Esophagus squamous epithelium (tissue), 5 donors: ENCODE measurements at places on chromosomes 12 and 14.

- no peak for DNase-seq
Observed at GRCh38 chr14:102923201-102923924, 900 bp downstream of the AMN start.

- no peak for DNase-seq
Observed at GRCh38 chr12:102806110-102806509, 110.9 kb downstream of the PAH start.

DNA sequence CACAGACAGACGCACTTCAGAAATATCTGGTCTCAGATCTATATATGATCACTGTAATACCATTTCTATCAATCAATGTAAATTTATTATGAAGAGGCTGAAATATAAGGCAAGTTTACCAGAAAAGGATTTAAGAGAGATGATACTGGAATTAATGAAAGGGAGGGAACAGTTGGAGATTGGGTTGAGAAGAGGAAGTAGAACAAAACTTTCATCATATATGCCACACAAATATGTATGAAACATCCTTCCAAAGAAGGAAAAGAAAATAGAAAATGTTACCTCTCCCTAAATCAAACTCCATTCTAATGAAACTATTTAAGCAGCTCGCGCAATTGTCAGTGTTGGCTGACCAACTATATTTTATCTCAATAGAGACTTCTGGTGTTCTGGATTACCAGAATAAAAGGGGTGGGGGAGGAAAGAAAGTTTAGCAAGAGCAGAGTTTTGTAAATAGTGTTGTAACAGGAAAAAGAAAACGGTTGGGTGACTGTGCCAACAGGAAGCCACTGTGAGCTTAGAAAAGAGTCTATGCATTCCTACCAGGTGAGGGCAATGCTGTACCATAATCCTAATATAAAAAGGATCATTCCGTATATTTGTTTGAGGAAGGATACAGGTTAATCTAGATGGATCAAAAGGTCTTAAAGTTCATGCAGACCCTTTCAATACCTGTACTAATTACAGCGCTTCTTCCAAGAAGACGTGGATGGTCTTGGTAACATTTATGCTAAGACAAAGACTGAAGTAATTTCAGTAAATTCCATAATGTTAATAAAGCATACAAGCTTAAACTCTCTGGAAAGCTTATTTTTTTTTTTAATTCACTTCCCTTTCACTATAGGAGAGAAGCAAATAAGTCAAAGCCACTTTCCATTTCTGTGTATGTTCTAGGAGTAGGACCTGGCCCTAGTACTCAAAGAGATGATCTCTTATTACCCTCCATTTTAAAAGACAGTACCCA is 14.5 kb upstream of the LLPH start:
- DNase-seq, result no peak

GRCh38 chr14:54447231-54447692 is 6.1 kb upstream of the CNIH1 start:
- DNase-seq, result no peak

DNA sequence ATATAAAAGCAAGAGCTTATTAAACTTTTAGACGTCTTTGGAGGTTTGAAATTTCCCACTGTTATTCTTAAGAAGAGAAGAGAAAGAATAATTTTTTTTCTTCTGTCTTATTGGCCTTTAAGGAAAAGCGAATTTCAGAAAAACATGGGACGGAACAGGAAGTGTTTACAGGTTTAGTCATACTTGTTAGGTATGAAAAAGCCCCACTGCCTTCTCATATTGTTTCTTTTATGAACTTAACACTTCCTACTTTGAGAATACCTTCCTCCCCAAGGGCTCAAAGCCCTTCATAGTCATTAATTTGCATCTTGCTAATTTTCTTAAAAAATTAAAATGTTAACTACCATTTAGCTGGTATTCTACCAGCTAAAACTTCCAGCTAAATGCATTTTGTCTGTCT is 82.0 kb downstream of the ETV6 start:
- DNase-seq, result no peak

DNA sequence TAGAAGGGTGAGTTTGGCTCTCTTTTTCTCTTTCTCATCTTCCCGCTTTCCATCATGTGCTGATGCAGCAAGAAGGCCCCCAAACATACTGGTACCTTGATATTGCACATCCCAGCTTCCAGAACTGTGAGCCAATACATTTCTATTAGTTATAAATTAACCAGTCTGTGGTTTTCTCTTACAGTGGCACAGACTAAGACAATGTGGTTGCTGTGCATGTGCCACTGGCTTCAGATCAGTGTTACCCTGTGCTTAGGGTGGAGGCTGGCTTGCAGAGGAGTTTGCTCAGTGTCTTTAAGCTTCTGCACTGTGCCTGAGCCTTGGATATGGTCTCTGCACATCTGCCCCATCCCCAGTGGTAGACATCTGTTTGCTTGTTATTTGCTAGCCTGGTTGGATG is 5.5 kb downstream of the IFI27L2 start:
- DNase-seq, result no peak

DNA sequence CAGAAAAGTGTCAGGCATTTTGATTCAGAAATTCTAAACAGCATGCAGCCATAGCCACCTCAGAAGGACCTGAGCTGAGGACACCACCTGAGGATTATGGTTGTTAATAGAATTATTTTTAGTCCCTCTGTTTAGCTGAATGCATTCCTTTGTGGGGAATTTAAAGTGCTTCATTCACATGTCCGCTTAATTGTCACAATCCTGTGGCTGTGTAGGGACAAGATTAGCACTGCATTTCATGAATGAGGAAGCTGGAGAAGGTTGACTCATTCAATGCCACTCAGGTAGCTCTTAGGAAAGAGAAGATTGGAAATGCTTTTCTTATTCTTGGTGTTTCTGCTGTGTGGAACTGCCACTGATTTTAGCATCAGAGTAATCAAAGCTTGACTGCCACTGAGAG is 42.0 kb upstream of the KRR1 start:
- DNase-seq, result no peak

DNA sequence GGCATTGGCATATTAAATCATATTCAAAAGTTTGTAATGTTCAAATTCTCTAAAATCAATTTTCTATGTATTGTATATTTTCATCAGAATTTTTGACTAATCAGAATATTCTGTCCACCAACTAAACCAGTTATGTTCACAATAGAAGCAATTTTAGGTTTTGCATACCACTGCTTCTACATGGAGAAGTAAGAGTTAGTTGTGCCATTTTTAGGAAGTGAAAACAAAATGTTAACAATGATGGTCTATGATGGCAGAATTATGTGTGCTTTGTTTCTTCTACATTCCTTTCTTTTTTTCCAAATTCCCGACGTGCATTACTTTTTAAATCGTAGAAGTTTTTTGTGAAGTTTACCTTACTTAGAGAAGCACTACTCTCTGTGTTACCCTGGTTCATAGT is 29.5 kb downstream of the ABHD12B start:
- no peak for DNase-seq

- no peak for DNase-seq
Observed at GRCh38 chr12:91460469-91460868, 277.9 kb upstream of the DCN start.

DNA sequence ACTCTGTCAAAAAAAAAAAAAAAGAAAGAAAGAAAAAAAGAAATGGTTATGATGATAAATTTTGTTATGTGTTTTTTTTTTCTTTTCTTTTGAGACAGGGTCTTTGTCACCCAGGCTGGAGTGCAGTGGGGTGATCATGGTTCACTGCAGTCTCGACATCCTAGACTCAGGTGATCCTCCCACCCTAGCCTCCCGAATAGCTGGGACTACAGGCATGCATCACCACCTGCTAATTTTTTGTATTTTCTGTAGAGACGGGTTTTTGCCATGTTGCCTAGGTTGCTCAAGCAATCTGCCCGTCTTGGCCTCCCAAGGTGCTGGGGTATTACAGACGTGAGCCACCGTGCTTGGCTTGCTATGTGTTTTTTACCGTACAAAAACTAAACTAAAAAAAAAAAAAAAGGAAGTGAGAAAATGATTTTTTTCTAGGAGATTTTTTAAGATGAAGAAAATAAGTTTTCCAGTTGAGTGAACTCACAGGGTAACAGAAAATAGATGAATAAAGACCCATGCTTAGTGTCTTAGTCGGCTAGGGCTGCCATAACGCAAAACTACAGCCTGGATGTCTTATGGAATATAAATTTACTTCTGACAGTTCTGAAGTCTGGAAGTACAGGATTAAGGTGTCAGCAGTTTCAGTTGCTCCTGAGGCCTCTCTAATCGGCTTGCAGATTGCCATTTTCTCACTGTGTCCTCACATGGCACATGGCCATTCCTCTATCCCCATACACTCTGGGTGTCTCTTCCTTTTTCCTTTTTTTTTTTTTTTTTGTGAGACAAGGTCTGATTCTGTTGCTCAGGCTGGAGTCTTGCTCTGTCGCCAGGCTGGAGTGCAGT is 13.2 kb upstream of the APOF start:
- DNase-seq, result no peak

DNA sequence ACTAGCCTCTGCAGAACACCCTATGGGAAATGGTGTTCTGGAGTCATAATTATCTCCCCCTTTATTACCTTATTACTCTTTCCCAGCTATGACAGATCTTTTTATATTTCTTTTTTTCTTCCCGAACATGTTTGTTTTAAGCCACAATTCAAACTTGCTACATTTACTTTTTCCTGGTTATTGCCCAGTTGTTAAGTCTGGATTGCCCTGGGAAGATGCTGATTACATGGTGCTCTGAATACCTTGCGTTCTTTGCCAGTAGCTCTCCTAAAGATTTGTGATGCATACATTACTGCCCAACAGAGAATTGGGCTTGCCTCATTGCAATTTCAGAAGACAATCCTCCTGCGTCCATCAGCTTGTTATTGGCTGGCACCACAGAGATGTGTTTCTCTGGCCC is 118.3 kb upstream of the FGD4 start:
- no peak for DNase-seq

GRCh38 chr12:7374423-7375144 is 69.4 kb downstream of the CD163L1 start:
- no peak for DNase-seq

DNA sequence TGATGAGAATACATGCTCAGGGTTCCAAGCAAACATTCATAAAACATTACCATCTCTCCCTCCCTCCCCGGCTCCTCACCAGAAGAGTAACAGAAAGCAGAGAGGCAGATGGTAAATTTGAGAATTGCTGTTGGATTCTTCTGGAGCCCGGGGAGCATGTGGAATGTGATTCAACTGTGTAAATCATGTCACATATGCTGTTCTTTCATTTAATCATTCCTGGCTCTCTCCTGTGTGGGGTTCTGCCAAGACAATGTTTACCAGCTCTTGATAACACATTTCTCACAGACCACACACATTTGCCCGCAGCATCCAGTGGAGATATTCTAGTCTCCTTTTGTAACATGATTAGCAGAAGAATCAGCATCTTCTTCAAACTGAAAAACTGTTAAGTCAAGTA is 23.4 kb upstream of the NR2C1 start:
- no peak for DNase-seq

DNA sequence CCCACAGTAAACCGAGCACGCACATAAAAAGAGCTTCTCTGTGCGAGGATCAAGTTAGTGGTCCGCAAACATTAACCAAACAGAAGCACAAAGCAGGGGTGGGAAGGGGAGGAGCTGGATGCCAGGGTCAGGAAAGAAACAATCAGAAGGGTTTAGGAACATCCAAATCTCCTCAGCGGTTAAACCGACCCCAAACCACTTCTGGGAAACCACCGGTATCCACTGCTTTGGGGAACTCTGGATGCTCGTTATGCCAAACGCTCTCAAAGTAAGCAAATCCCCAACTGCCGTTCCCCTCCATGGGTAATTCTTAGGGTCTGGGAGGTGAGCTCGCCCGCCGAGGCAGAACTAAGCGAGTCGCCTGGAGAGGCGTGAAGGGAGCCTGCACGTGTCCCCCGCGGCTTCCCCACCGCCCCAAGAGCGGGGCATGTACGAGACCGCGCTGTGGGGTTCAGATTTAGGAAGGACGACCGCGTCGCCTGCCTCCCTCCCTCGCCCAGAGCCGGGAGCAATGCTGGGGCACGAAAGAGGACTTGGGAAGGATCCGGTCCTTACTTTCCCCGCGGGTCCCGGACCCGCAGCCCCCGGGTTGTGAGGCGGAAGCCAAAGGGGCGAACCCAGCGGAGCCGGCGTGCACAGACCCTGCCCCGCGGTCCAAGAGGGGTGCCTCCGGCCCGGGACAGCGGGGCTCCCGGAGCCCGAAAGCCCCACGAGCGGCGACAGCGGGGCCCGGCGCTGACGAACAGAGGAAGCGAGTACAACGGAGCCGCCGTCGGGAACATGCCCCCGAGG is 711 bp downstream of the SBNO1 start:
- no peak for DNase-seq

- no peak for DNase-seq
Observed at GRCh38 chr14:92323011-92323915, at the start of gene SLC24A4. Gene SLC24A4, plus strand, starts transcription at chr14:92323165. Its CDS starts 666 bp downstream, at chr14:92323831.

- no peak for DNase-seq
Observed at GRCh38 chr14:72291908-72292688, 359.9 kb downstream of the RGS6 start.

GRCh38 chr12:57741413-57741789 is 2.9 kb upstream of the AGAP2 start:
- DNase-seq, result no peak

DNA sequence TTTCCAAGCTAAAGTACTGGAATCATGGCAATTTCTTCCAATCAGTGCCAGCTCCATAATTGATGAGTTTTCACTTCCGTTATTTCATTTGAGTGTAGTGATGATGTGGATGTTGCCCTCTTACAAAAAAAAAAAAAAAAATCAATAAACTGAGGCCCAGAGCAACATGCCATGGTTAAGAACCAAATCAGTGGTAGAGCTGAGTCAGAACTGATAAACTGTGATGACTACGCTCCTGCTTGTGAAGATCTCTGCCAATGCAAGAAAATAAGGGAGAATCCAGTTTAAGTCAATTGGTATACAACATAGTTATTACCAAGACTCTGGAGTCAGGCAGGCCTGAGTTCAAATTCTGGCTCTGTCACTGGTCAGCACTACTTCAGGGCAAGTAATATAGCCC is 102.7 kb downstream of the GPR135 start:
- DNase-seq, result no peak

GRCh38 chr12:44031472-44032185 is 195.7 kb downstream of the TMEM117 start:
- no peak for DNase-seq

GRCh38 chr14:83257466-83258439 is 1724.1 kb upstream of the SEL1L start:
- no peak for DNase-seq

- no peak for DNase-seq
Observed at GRCh38 chr14:44339231-44339630, 167.9 kb downstream of the FSCB start.

DNA sequence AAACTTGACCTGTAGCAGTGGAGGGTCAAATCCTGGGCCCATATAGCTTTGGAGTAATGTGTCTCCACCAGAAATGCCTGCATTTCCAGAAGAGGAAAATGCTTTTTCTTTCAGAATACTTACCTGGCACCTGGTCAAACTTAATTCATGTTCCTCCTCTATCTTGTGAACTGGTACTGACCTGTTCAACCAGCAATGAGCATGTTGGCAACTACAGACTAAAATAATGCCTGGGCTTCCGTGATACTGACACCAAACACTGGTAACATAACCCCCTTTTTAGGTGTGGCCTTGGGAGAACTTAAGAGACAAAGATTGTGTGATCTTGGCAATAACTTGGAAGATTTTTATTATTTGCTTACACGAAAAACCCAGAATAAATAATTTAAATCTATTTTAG is 23.8 kb upstream of the MGST1 start:
- no peak for DNase-seq
